Stimulated activated CD8-positive, alpha-beta memory T cell treated with anti-CD3 and anti-CD28 coated beads, Interleukin-2, amount 100 ng/mL, for 1 hour (primary cell): ENCODE measurements at places on chromosomes 6 and 20.

DNA sequence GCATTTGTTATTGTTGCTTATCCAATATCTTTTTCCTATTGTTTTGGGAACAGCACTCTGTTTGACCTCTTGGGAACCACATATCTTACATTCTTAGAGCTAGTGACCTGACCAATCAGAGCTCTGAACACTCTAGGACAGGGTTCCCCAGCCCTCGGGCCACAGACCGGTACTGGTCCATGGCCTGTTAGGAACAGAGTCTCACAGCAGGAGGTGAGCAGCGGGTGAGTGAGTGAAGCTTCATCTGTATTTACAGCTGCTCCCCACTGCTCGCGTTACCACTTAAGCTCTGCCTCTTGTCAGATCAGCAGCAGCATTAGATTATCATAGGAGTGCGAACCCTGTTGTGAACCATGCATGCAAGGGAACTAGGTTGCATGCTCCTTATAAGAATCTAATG lies 226.0 kb upstream of the TSHZ2 start:
- no peak for DNase-seq

- DNase-seq = no peak
These were observed 523.8 kb upstream of the FLRT3 start for GRCh38 chr20:14861028-14861699.

- no peak for DNase-seq
These were observed 20.7 kb upstream of the TOX2 start for GRCh38 chr20:43893930-43894329.

- DNase-seq = no peak
These were observed 63.5 kb downstream of the THBS2 start for GRCh38 chr6:169190144-169190584.

- DNase-seq = no peak
These were observed 13.7 kb upstream of the TBC1D22B start for GRCh38 chr6:37243816-37244370.

DNA sequence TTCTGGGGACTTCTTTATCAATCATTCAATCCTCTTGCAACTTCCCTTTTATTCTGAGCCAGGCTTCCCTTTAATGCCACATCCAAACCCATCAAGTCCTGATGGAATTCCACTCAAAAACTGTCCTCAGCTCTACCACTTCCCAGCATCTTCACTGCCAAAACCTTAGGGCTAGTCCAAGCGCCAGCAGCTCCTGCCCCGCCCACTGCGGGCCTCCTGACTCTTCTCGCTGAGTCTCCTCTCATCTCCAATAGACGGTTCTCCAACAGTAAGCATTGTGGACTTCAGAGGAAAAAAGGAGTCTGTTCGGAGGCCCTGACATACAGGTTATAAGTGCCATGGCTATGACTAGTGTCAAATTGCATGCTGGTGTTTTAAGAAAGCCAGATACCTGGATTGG lies 38.7 kb upstream of the CNKSR3 start:
- no peak for DNase-seq

- DNase-seq = no peak
These were observed 70.8 kb downstream of the PYGB start for GRCh38 chr20:25318471-25319240.

DNA sequence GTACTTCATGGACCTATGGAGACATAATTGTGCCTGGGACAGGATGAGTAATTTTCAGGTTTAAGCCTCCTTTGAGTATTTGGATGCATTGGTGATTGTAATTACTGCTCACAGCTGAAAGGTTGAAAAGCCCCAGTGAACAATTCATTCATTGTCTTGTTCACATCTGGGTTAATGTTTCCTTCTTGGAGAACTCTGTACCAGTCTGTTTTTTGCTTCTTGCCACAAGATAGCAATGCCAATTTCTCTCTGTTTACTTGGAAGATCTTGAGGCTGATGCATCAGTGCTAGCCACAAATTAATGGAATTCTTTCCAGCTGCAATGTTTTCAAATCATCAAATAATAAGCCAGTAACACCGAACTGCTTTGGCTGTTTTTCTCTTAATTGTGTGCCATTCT lies 207.8 kb downstream of the BMP2 start:
- no peak for DNase-seq

GRCh38 chr20:1941226-1941625 lies 46.0 kb downstream of the SIRPA start:
- DNase-seq = no peak

DNA sequence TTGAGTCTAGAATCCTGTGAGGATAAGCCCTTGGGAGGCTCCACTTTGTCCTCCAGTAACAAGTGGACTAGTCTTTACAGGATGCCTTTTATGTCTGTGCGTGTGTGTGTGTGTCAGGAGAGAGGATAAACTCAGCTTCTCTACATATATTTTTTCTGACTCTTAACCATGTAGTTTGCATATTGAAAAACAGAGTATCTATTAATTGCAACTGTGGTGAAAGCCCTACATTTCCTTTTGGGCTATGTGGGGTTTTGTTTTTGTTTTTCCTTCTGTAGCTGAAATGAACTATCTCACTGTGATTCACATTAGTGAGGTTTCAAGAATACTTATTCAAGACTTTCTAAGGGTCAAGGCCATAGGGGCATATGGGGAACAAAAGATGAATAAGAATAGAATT lies 17.7 kb downstream of the TPBG start:
- DNase-seq = no peak

DNA sequence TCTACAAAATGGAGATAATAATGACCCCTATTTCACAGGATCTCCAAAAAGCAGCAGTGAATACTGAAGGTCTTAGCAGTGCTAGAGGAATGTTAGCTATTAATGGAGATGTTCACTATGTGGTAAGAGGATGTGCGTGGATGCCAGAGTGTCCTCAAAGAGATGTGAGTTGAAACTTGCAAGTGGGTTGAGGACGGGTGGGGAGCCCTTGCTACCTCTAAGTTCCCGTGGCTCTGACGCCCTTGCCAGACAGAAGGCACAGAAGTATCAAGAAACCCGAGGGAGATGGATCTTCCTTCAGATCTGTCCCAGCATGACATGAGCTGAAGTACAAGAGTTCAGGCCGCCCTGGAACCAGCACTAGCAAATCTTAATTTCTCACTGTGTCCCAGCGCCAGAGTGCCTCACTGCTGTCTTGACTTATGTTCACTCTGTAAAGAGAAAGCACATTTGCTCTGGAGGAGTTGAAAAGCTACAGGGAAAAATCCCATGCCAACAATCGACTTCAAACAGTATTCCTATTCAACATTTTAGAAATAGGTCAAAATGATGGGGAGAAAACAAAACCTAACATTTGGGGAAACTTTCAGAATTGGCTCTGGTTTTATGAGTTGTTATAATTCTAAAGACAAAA lies 59.5 kb downstream of the FYN start:
- no peak for DNase-seq

- DNase-seq = no peak
These were observed 134.7 kb upstream of the CDYL start for GRCh38 chr6:4641461-4641860.

GRCh38 chr6:90097356-90097755 lies 199.3 kb downstream of the BACH2 start:
- no peak for DNase-seq

GRCh38 chr6:79841577-79842375 lies 105.6 kb downstream of the ELOVL4 start:
- DNase-seq = no peak

- no peak for DNase-seq
These were observed 175.2 kb downstream of the ZMYND8 start for GRCh38 chr20:47181056-47181862.

DNA sequence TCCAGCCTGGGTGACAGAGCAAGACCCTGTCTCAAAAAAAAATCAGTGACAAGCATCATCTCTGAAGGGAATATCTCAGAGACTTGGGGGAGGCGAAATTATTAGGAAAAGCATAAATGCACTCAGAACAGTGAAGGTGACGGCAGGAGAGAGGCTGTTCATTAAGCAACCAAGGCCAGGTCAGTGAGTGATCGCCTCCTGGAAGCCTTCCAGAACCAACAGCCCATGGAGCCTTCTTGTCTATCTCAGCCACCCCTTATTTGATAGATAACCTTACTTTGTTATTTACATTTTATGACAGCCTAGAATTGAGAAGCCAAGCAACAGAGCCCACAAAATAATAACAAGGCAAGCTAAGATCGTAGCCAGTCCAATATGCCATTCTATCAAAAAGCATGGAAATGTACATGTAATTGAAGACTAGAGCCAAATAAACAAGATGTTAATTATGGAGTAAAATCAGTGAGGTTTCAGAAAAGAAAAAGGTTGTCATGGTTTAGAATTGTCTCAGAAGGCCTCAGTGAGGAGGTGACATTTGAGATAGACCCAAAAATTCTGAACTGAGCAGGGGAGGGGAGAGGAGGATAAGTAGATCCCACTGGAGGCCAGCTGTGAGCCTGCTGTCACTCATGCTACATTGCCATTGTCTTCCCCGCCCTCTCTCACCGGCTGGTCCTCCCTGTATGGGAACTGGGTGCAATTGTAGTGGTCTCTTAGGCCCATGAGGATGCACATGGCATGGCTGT lies 17.8 kb downstream of the BNIP5 start:
- DNase-seq = no peak

GRCh38 chr6:155497273-155497672 lies 41.6 kb upstream of the NOX3 start:
- no peak for DNase-seq

DNA sequence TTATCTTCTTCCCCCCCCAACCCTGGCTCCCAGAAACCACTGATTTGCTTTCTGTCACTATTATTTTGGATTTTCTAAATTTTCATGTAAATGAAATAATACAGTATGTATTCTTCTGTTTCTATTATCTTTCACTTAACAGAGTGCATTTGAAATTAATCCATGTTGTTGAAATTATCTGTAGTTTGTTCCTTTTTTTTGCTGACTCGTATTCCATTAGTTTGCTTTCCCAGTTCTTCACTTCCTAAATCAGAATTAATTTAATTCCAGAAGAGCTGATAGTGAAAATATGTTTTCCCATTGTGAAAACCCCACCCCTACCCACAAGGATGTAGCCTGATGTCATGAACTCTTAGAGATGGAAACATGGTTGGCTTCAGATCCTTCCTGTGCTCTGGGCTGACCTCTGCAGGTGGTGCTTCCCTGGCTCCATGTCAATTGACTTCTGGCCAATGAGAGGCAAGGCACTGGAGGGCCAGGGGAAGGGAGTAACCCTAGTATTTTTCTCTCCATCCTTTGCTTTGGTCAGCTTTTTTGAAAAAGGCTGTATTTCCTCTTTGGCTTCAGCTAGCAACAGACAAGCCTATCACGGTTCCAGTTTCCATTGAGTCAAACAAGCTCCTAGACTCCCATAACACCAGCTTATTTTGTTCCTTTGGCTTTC lies 244.4 kb upstream of the HSF2 start:
- no peak for DNase-seq

DNA sequence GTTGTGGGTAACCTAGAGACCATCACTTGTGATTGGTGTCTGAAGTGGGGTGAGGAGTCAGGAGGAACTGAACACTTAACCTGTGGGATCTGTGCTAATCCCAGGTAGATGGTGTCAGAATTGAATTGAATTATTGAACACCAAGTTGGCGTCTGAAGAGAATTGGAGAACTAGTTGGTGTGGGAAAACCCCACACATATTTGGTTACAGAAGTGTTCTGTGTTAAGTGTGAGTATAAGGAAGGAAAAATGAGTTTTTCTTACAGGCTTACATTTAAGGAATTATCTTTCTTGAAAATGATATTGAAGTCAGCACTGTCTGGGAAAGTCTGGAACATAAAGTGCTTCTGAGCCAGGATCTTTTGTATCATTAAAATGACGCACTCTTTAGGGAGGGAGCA lies 182.9 kb upstream of the ECI2 start:
- DNase-seq = no peak

DNA sequence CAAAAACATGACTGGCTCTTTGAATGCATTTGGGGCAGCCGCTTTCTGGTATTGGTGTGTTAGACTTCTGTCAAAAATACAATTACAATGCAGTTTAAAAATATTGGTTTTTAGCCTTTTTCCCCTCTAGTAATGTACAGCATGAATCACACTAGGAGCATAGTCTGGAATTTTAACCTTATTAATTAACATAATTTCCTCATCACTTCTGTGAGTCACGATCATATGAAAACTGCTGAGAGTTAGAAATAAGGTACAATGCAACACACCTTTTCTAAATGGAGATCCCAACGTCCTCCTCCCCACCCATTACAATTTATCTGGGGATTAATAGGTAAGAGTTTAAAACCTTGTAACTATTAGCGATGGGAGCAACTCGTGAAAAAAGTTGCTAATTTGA lies 297.1 kb upstream of the RIMS1 start:
- no peak for DNase-seq

GRCh38 chr20:57688864-57689263 lies 21.0 kb downstream of the PMEPA1 start:
- DNase-seq = no peak

DNA sequence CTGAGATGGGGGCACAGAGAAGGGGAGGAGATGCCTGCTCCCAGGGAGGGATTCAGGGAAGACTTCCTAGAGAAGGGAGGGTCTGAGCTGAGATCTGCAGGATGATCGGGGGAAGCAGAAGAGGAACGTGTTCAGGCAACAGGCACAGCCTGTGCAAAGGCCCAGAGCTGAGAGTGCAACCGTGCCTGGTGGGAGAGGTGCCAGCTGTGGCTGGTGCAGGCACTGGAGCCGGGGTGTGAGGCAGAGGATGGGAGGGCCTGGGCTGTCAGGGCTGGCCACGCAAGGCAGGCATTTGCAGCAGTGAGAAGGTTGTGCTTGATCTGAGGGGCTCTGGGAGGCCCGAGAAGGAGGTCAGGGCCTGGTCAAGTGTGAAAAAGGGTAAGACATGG lies 27.7 kb downstream of the PTGIS start:
- no peak for DNase-seq

DNA sequence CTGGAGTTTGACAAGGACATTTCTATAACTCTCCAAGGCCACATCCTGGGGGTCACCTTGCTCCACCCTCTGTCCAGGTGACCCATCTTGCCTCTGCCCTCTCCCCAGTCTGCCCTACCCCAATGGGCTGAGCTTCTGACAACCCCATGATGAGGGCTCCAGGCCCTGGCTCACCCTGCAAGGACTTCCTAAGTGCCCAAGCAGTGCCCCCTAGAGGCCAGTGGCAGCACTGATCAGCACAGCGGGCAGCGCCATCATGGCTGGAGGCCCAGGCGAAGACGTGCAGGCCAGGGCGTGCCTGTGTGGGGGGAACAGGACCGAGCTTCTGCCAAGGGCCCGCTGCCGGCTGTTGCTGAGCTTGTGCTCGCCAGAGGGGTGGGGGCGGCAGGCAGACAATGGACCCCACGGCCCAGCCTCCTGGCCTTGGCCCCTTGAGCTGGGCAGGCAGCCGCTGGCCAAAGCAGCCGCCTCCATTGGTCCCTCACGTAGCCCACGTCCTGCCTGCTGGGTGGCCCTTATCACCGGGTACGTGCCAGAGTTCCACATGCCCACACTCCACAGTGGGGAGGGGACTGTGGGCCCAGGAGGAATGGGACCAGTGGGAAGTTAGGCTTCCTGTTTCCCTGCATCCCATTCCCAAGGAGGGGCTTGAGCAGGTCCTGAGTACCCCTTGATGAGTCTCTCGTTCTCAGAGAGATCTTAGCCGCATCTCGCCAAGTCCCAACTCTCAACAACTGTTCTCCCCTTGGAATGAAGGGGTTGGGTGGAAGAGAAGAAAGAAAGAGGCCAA lies 64.3 kb downstream of the MRPL14 start:
- DNase-seq = no peak

- DNase-seq = no peak
These were observed 180.1 kb upstream of the CST7 start for GRCh38 chr20:24768713-24769601.
